M059J (cell line): ENCODE measurements at places on chromosomes 2 and 18.

- peak; percentile 43 for DNase-seq
These were observed 725 bp downstream of the SLC66A2 start for GRCh38 chr18:79950515-79951341.

DNA sequence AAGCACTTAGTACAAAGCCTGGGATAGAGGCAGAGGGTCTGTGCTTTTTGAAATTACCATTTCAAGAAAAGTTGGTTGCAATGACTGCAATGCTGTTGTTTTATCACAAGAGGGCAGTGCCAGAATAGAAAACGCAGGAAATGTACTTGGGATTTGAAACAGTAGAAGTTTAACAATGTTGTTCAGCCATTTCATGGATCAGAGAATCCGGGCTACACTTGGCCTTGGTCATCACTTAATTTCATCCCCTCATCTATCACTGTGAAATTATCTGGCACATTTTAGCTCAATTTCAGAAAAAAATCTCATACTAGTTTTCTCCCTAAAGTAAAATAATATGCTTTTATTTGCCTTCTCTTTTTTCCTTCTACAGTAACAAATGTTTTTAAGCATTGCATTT is 70.8 kb downstream of the RAPGEF4 start:
- peak; percentile 47 for DNase-seq

GRCh38 chr2:74766780-74767179 is 67.1 kb upstream of the HK2 start:
- DNase-seq: no peak

DNA sequence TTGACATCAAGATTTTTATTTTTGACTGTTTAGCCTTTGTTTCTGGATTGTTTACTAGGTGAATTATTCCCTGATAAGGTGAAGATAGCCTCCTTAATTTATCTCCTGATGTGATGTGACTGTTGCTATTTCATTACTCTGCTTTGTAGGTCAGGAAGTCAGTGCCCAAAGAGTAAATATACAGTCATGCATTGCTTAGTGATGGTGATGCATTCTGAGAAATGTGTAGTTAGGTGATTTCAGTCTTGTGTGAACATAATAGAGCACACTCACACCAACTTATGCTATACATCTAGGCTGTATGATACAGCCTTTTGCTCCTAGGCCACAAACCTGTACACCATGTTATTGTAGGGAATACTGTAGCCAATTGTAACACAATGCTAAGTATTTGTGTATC is 102.4 kb upstream of the THUMPD2 start:
- peak; percentile 18 for DNase-seq

DNA sequence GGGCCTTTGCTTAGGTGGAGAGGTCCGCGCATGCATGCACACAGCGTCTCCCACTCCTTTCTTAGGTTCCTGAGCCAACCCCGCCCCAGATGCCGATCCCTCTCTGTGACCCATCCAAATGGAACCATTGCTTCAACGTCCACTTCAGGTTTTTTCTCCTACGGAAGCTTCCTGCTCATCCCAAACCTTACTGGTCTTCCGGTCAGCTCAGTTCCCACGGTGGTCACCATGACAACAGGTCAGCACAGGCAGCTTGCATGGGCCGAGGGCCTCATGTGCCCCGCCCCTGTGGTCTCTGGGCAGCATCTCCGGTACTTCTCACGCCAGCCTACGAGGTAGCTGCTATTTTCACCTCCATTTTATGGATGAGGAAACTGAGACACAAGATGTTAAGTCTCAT is 163.7 kb downstream of the SOCS6 start:
- DNase-seq: no peak

DNA sequence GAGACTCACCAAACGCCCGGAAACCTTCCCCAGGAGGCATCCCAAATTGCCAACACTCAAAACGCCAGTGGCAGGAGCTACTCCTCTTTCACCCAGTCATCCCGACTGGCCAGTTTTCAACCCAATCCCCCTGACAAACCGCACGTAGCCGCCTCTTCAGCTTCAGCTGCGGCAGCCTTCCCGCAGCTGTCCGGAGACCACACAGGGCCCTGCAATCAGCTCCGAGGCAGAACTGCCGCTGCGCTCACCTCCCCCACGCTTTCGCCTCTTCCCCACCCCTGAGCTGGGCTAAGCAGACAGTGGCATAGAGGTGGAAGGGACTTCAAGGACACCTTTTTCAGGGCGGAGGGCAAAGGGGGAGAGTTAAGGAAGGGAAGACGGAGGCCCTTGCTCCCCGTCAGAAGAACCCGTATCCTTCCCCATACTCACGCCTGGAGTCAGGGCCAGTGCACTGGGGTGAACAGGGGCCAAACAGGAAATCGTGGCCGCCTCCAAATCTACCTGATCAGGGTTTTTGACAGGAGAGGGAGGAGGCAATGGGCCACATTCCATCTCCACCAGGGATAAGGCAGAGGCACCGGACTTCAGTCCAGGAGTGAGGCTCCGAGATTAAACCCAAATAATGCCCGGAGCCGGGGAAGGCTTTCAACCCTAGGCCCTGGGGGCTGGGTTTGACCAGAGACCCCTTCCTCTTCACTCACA is 16.9 kb downstream of the CYP26B1 start:
- no peak for DNase-seq

DNA sequence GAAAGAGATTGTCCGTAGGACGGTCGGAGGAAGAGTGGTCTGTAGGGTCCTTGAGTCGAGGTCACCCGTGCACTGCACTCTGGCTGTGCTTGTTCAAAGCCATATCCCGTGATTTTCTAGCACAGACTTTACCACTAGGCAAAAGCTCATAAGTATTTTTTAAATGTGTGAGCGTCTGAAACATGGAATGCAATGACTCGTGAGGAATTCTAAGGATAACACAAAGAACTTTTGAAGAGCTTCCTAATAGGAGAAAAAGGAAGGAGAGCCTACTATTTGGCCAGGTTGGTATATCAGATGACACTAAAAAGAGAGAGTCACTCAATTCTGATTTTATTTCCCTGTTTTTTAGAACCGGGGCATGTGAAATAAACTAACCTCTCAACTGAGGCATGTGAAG is 68.3 kb downstream of the CD28 start:
- peak; percentile 20 for DNase-seq

- no peak for DNase-seq
These were observed 28.0 kb upstream of the PPP3R1 start for GRCh38 chr2:68280348-68280747.

DNA sequence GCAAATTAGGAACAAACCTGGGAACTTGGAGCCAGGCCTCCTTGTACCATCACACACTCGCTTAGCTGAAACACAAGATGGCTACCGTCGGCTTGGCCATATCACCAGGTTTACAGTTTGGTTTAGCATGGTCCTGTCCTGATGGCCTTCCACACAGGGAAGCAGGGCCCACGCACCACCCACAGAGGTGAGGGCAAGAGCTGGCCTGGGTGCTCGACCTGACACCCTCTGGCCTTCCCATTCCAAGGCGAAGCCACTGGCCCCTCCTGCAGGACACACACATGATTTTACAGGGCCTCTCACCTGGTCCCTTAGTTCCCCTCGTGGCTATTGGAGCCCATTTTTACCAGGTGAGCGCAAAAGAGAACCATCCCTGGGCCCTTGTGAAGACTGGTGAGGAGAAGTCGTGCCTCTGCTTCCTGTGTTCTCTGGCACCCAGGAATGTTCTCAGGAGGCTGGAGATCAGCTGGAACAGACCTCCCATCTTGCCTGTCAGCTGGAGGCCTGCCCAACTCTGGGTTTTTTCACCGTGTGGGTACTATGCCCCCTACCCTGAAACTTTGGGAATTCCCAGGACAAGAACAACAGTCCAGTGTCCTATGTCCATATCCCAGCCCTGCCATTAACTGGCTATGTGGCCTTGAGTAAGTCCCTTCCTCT is 53.0 kb upstream of the FOSL2 start:
- no peak for DNase-seq

DNA sequence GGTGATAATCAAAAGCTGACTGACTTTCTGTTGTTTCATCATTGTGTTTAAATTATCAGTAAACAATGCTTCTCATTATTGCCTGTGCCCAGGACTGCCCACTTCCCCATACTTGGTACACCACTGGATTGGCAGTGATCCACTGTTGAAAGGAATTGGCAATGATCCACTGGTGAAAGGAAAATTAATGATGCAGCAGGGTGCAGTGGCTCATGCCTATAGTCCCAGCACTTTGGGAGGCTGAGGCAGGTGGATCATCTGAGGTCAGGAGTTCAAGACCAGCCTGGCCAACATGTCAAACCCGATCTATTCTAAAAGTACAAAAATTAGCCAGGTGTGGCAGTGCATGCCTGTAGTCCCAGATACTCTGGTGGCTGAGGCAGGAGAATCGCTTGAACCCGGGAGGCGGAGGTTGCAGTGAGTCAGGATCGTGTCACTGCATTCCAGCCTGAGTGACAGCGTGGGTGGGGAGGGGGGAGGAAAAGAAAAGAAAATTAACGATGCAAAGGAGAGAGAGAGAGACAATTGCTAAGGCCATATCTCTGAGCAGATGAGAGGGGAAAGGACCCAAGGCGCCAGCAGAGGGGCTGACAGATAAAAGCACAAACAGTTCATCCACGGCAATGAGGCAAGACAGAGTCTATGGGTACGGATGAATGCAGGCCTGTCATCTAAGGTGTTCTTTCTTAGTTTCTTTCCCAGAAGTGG is 10.2 kb upstream of the GTF2A1L start:
- DNase-seq: peak; percentile 77

DNA sequence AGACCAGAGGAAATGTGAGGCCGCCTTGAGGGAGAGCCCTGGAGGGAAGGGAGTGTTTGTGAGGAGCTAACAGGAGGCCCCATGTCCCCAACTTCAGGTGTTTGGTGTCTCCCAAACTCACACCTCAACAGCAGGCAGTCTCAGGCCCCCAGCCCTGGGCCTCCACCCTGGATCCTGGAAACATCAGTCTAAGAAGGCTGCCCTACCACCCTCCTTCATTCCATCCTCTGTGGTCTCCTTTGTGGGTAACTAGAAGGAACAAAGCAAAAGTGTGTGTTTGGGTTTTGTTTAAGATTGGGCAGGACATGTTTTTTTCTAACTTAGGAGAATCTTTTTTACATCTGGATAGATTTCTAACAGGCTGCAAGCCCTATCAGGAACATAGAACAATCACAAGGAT is 404.3 kb downstream of the BCL11A start:
- no peak for DNase-seq

DNA sequence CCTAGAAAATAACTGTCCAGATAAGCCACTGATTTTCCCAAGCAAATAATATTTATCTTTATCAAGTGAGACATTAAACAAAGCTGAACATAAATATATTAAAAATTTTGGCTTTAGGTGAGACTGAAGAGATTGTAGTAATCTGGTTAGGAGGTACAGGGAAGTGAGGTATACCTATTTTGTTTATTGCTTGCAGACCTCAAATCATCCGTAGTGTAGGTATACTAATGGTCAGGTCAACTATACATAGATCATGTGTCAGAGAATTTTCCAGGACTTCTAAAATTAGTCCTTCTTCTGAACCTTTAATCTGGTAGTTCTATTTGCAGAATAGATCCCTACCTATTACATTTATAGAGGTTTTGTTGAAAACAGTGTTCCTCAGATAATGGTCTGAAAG is 41.5 kb downstream of the SP140 start:
- no peak for DNase-seq

DNA sequence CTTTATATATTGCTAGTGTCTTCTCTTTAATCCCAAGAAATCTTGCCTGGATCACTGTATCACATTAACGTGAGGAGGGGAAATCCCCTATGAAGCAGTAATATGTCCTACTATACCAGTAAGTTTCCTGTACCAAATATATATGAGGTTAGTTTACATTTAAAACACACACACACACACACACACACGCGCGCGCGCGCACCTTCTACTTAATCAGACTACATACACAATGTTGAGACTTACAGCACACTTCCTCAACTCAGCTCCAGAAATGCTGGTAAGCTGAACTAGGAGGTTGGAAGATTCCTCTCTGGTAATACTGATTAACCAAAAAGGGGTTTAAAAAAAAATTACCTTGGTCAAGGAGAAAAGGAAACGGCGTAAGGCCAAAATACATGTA is 49.3 kb downstream of the USP34 start:
- DNase-seq: no peak

DNA sequence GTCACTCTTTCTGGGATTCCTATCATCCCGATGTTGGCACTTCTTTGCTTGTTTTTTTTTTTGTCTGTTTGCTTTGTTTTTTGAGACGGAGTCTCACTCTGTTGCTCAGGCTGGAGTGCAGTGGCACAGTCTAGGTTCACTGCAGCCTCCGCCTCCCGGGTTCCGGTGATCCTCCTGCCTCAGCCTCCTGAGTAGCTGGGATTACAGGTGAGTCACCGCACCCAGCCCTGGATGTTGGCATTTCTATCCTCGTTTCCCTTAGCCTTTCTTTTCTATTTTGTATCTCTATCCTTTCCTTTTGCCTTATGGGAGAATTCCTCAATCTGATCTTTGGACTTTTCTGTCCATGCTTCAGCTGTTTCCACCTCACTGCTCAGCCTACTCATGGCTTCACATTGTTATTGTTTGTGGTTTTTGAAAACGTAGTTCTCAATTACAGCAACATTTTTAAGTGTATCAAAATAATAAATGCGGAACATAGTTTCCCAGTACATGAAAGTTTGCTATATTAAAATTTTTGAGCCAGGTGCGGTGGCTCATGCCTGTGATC is 62.1 kb upstream of the ZNF516 start:
- peak; percentile 14 for DNase-seq

GRCh38 chr2:85737481-85737880 is 16.3 kb upstream of the ATOH8 start:
- DNase-seq: peak; percentile 72

GRCh38 chr2:68103030-68103708 is 40.4 kb upstream of the C1D start:
- DNase-seq: peak; percentile 82

- peak; percentile 5 for DNase-seq
These were observed 377.0 kb downstream of the DCC start for GRCh38 chr18:52716973-52717372.

GRCh38 chr2:32553829-32554432 is 73.9 kb upstream of the TTC27 start:
- DNase-seq: peak; percentile 25

DNA sequence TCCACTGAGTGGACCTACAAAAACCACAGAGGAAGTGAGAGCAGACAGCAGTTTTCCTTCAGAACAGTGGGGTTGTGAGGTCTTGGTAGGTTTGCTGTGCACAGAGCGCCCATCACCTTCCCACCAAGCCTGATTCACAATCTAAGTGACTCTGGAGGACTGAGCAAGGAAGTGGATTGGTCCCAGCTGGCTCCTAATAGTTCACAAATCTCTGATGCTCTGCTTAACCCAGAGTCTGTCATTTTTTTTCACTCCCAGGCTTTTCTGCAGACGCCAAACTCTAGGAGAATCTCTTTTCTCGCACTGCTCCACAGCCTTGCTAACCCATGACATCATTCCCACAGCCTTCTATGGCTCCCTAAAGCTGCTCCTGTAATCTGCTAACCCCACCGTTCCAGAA is 280.4 kb downstream of the C1D start:
- peak; percentile 23 for DNase-seq

GRCh38 chr2:189659734-189660133 is 1.5 kb upstream of the ASNSD1 start:
- DNase-seq: peak; percentile 68

DNA sequence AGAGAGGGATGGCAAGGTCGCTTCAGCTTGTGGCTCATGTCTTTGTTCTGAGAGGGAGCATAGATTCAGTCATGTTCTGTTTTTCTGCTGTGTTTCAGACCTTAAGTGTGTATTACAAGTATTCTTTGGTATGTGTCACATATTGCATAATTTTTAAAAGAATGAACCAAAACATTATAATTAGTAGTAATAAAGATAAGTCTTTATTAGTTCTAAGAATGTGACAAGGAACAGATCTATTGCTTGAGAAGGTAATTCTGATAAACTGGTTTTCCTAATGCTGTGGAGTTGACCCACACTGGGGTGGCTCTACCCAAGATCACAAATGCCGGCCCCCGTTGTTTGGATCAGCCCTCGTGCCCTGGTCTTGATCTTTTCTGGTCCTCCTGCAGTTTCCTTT is 124.3 kb upstream of the FOSL2 start:
- no peak for DNase-seq
